ENCODE measurements at places on chromosomes 4 and X.

DNA sequence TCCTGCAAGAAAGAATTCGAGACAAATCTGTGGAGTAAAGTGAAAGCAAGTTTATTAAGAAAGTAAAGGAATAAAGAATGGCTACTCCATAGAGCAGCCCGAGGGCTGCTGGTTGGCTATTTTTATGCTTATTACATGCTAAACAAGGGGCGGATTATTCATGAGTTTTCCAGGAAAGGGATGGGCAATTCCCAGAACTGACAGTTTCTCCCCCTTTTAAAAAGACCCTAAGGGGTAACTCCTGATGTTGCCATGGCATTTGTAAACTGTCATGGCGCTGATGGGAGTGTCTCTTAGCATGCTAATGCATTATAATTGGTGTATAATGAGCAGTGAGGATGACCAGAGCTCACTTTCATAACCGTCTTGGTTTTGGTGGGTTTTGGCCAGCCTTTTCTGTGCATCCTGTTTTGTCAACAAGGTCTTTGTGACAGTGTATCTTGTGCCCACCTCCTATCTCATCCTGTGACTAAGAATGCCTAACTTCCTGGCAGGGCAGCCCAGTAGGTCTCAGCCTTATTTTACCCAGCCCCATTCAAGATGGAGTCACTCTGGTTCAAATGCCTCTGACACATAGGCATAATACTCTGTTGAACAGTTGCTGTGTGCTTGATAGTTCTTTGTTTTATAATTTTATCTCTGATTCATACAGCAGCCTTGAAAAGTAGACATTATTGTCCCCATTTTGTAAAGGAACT lies 25.8 kb downstream of the GAB1 start:
- DNase-seq, result no peak

- no peak for DNase-seq
These were observed 28.5 kb downstream of the PJA1 start for GRCh38 chrX:69136546-69137331.

DNA sequence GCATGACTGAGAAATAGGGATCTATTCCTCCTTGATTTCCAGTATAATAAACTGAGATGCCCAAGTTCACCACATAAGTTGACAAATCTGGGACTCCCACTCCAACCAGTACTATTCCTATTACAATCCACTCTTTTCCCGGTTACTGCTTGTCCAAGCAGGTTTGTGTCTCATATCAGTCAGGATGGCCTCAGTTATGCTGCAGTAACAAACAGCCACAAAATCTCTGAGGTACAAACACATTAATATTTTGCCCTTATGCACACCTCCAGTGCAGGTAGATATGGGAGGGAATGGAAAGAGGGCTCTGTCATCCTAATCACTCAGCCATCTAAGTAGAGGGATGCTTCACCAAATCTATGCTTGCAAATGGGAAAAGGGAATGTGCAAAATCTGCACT lies 207.8 kb downstream of the RAB28 start:
- no peak for DNase-seq

DNA sequence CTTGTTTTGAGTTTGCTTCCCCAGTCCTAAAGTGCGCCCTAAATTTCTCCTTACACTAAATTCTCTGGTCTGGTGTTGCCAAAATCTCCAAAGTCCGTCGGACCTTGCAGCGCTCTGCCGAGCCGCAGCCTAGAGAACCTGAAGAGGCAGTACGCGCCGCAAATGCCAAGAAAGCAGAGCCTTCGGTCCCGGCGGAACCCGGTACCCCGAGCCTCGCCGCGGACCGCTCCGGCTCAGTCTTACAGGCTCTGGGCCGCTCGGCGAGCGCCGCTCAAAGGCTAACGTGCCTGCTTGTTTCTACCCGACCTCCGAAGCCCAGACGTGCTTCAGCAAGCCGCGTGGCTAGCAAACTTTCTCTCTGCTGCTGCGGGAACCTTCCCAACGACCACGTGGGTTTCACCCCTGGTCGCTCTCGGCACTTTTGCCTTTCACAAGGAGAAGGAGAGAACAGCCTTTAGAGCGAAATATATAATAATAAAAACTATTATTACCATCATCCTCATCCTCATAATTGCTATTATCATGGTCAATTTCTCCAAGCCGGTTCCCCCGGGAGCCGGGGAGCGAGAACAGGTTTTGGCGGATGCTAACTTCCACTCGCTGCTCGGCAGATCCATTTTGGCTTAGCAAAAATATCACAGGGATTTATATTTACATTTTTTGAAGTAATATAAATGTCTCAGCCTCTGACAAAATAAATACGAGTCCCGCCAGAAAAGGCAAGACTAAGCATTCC lies 2.2 kb upstream of the HTR2C start:
- DNase-seq, result no peak
